ENCODE measurements at places on chromosomes 6 and 20.
A peak's percentile ranks its signal among the peaks of the same experiment; 100 is the strongest.

DNA sequence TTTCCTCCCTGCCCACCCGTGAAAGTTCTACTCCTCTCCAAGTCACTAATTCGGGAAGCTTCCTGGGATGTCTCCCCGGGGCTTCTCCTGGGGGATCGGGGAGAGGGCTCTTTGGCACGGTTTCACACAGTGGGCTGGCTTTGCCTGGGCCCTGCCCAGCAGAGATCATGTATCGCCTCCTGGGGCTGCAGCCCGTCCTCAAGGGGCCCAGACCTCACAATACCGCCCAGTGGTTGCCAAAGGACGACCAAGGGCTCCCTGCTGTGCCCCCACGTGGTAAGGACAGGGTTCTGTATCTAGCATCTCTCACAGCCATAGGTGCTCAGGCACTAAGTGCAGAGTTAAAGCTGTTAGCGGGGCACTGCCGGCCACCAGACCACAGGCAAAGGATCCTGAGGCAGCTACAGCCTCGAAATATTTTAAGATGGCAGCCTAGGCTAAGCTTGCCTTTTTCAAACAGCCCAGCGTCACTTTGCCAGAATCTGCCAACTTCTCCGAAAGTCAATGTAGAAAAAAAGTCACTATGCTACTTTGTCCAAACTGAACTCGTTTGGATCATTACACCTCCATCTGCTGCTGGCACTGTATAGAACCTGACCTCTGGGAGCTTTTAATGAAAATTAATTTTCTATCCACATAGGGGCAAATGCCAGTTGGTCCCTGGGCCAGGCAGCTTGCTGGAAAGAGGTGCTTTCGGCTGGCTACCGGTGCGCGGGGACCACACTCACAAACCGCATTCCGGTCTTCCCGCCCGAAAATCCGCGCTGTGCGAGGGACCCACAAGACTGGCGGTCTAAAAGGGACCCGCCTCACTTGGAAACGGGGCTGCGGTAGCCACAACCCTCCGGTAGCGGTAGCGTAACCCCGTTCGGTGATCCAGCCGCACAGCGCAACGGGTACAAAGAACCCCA is 1.3 kb upstream of the NNAT start:
- no peak for DNase-seq

DNA sequence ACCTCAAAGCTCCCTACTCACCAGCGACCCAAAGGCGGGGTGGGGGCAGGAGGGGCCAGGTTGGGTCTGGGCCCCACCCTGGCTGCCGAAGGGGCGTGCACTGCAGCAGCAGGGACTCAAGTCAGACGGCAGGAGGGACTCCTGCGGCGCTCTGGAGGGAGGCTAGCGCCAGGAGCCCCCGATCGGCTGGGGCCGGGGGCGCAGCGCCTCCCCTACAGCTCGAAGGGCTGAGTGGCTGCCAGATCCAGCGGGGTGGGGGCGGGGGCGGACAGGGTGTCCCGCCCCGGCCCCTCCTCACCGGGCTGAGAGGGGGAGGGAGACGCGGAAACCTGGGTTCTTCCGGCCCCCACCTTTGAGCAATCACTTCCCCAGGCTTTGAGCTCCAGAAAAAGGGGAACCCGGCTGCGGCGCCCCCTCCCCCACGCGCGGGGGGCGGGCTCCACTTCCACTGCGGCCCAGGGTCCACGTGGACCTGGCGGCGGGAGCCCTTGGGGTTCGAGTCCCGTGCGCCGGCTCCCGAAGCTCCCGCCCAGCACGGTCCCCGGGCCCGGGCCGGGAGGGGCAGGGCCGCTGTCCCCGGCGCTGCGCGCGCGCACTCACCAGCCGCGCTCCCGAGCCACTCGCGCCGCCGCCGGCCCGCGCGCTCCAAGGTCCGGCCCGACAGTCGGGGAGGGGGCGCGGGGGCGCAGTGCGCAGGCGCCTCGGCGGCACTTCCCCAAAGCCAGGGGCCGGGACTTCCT is at the start of gene RGS19:
RGS19 (minus strand) TSS at position 246 of the 740 bp plus-strand sequence. CDS start 2,632 bp downstream, outside the sequence.
- DNase-seq = peak; percentile 91

- peak; percentile 11 for DNase-seq
Measured at GRCh38 chr6:156776470-156776839, 723 bp upstream of the ARID1B start.

- peak; percentile 1 for DNase-seq
Measured at GRCh38 chr6:170173335-170173881, 117.5 kb downstream of the DLL1 start.

DNA sequence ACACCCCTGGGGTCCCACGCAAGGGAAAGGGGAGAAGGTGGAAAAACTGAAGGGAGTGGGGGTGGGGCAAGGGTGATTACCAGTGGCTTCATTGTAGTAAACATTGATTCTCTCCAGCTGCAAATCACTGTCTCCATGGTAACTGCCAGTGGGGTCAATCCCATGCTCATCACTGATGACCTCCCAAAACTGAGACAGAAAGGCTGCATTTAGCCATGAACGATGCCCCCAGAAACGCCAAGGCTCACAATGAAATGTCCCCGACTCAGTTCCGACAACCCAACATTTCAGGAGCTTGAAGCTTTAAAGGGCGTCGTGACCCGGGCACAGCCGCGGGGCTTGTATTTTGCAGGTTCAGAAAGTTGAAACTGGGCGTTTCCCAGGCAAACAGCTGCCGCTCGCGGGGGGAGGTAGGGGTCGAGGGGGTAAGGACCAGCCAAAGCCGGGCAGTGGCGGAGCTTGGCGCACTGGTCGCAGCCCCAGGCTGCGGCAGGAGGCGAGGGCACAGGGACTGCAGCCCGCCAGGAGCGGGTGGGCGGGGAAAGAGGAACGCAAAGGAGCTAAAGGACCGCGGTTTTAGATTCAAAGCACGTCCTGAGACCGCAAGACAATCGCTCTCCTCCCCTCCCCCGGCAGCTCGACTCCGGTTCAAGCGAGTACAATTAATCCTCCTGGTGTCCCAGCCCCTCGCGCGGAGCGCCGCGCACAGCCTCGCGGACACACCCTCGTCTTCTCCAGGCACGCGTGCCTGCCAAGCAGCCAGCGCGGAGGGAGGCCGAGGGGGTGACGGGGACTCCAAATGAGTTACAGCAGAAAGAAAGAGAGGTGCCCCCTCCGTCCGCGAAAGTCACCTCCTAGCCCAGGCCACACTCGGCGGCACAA is 731 bp downstream of the TUBB2B start:
- peak; percentile 47 for DNase-seq

DNA sequence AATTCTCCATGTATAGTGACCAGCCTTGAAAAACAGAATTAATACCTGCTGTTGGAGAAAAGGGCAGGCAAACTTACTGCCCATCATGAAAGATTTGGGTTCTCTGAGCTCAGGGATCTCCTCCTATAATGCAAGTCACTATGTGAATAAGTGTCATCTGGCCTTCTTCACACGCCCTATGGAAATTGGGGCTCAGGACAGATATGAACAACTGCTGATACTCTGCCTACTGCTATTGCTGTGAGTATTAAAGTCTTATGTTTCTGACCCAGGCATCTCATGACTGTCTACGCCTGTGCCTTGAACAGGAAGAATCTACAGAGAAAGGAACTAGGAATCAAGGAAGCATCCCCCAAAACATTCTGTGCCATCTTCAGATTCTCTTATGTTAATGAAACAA is 226.1 kb downstream of the SOD2 start:
- no peak for DNase-seq

DNA sequence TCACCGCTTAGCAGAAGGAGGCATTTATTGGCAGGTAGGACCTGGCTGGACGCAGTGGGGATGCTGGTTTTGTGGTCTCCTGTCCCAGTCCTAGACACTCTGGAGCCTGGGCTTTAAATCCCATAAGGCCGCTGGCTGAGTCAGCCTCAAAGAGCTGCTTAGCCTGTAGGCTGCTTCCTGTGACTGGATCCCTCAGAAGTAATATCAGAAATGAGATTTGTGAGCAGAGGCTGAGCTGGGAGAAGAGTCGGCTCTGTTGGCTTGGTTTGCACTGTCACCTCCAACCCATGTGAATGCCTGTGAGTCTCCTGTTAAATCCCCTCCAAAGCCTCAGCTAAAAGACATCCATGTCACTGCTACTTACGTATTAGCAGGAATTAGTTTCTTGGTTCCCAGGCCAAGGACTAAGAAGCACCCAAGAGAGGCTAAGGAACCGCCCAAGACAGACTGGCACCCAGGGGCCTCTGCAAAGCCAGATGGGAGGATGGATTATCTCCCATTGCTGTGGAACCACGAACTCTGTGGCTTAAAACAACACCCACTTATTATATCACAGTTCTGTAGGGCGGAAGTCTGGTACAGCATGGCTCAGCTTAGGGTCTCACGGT is 289.4 kb downstream of the CDC5L start:
- DNase-seq = no peak

- no peak for DNase-seq
Measured at GRCh38 chr6:136958168-136958567, 36.1 kb downstream of the SLC35D3 start.

DNA sequence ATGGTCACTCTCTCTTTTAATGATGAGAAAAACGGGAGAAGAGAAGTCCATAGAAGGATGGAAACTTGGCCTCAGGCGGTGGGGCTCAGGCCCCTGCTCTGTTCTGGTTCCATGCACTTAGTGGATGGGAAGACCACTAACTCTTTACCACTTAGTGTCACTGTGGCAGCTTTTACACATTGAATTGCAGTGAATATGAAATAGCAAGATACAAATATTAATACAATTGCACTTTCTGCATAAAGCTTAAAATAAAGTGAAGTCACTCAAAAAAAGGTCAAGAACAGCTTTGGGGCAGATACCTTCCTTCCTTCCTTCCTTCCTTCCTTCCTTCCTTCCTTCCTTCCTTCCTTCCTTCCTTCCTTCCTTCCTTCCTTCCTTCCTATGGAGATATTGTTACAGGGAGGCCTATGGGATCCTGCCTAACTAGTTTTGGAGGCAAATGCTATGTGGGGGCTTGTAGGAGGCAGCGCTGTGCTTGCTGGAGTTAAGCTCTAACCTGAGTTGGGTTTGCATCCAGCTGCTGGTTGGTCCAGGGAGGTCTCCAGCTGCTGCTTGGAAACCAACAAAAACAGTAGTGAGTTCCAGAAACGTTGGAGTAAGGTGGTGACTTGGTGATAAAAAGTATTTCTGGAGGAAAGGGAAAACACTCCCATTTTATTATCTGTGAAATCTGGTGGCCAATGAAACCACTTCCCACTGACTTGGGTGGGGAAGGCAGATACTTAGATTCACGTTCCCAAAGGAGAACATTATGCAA is 62.3 kb upstream of the NKX2-2 start:
- DNase-seq = no peak

- DNase-seq = no peak
Measured at GRCh38 chr6:70980727-70981126, 23.9 kb upstream of the B3GAT2 start.

DNA sequence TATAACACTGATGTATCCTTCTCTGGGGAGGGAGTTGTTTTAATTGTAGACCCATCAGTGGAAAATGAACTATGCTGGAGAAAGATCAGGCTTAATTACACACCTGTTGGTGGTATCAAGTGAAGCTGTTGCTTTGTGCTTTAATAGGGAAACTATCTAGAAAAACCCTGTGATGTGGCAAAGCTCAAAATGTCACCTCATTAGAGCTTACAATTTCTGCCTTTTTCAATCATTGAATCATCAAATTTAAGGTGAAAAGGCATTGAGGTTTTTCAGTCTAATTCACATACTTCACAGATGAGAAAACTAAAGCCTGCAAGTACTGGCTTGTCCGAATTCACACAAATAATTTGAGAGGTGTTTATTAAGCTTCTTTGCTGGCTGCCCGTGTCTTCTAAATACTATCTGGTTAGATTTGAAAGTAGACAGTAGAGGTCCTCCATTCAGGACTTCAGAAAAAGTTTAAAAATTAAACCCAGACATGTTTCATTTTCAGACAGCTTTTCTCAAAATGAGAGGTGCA is 143.3 kb upstream of the MAP3K7 start:
- DNase-seq = no peak
